ENCODE measurements at places on chromosomes 7 and 10.

DNA sequence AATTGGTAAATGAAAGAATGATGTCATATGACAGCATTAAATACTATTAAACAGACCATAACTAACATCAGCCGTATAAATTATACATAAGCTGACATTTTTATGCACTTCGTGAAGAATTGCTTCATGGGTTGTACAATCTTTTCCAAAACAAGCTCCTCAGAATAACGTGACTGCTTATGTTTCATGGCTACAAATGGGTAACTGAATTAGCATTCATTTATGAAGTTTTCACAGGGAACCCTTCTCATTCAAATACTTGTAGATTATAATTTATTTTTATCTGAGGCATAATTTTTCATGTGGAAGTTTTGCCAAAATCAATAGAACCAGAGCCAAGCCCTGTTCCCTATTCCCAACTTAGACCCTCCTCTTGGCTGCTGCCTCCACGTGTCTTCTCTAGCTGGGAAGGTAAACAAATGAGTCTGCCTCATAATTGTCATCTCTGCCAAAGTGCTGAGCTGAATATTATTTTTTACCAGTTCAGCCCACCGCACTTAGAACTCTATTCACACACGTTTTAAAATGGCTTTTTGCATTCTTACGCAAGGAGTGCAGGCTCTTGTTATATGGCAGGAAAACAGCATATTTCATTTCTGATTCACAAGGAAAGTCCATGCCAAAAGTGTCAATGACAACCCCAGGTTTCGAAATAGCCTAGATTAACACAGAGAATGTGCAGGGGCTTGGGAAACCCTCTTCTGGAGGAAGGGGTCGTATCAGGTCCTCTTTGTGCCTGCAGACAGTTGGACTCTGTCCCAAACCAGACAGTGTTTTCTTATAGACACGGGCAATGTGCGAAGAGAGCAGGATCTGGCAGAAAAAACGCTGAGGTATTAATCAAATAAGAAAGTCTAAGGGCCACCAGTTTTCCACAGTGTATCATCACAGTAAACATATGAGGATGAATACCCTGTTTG, 370.7 kb upstream of the MGMT start:
- no peak for DNase-seq

DNA sequence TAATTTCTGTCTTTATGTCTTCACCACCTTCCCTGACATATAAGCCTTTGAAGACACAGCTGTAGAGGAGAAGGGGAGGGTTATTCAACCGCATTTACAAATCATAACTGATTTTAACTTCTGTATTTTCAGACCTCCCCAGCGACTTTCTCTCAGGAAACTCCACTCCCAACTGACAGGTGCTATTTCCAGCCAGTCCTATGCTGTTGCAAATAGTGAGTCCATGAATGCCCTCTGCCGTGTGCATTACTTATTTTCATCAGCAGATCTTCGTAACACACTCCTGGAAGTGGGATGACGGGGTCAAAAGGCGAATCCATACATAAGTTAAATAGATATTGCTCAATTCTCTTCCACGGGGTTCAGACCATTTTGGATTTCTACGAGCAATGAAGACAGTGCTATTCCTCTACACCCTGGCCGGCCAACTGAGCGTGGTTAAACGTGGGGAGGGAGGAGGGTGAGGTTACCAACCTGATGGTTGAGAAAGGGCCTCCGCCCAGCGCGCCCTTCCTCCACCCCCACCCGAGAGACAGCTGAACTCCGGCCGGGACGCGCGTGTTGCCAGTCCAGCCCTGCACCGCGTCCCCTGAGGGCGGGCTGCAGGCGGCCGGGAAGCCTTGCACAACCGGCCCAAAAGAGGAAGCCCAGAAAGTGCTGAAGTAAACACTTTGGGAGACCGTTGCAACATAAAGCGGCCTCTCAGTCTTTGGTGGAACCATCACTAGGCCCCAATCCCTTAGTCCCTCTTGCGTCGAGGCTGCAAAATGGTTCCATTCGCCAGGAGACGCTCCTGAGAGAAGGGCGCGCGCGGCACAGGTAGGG, at the start of gene APBB1IP:
TSS of gene APBB1IP (plus strand) at position 705 of the 825 bp plus-strand sequence. CDS start 53,986 bp downstream, outside the sequence.
- peak; percentile 46 for DNase-seq

- DNase-seq, result no peak
Observed at GRCh38 chr10:56844978-56845529, 484.0 kb upstream of the ZWINT start.

DNA sequence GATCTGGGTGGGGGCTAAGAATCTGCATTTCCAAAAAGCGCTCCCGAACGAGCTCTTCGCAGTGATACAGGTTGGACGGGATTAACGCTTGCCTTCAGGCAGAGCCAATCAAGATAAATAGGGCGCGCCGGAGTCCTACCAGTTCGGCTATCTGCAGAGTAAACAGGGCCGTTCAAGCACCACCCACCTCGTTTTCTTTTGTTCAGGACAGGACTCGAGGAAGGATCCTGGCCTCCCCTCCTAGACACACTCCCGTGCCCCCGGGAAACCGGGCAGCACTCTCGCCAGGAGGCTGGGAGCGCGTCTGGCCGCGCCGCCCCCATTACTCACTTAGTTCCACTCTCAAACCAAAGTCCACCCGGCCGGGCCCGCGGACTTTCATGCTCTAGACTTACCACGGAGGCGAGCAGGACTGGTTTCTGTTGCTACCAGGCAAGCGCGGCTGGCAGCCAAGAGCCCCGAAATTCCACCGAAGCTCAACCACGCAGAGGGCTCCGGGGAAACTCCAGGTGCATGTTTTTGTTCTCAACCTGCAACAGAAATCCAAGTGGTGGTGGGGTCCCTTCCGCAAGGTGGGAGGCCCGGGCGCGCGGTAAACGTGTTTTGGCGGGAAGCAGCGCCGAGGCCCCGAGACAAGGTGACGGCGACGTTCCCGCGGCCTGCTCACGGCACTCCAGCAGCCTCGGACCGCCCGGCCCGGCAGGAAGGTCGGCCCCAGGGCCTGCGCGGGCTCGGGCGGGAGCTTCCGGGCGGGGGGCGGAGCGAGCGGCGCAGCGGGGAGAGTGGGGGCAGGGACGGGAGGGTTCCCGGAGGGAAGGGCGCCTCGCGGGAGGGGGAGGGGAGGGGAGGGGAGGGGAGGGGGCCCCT, 12.7 kb downstream of the HNRNPF start:
- DNase-seq, result peak; percentile 74

GRCh38 chr7:148045521-148045920, 545.0 kb upstream of the C7orf33 start:
- DNase-seq, result no peak

DNA sequence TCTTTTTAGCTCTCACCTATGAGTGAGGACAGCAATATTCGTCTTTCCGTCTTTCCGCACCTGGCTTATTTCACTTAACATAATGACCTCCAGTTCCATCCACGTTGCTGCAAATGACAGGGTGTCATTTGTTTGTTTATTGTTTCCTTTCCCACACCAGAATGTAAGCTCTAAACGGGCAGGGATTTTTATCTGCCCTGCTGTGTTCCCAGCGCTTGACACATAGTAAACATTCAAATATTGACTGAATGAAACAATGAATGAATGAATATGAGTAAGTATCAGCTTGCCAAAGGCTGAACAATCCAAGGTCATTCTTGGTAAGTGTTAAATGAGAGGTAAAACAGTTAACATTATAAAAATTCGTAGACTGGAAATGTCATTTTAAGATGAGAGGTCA, 12.8 kb downstream of the SH3PXD2A start:
- no peak for DNase-seq

- DNase-seq, result no peak
Observed at GRCh38 chr7:55464422-55464821, 99.3 kb downstream of the LANCL2 start.

DNA sequence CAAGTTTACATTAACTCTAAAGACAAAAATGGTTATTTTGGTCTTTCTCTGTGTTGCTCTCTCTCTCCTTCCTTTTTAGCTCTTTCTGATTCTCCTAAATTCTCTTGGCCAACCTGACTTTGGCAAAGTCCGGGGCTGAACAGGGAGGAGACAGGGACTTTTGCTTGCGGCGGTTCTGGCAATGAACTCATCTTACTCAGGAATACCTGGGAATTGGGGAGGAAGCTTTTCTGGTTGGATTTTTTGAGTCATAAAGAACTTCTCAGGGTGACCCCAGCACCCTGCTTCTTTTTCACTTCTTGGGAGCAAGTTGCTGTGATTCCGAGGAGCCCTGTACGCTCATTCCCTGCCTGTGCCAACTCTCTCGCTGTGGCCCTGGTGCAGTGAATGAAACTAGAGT, 16.0 kb downstream of the GATA3 start:
- no peak for DNase-seq

DNA sequence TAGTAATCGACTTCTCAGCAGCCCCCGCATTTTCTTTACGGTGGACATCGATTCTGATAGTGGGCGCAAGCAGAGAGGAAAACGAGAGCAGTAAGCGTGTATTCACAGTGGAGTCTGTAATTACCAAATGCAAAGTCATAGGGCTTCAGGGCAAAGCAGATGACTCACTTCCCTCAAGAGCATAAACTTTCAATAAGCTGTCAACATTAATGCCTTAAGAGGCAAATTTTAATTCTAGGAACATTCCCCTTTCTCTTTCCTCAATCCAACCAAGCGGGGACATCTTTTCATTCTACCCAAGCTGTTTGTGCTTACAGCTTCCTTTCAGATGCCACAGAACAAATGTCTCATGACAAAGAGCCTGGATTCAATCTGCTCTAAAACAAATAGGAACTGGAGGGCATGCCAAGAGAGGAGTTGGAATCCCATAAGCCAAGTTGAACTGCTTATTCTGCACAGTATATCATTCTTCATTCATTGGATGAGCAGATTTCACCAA, 48.6 kb downstream of the MALSU1 start:
- DNase-seq, result no peak

DNA sequence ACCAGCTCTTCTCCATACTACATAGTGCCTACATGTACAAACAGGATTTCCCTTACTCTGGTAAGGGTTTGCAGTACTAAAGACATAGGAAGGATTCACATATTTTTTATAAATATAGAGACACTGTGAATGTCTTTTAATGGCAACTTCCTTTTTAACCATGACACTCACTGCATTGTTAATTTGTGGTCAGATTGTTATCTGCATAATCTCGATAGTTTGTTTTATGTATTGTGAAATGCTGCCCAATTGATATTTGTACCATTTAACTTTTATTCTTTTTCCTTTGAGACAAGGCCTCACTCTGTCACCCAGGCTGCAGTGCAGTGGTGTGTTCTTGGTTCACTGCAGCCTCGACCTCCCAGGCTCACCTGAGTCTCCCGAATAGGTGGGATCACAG, 39.7 kb downstream of the SP8 start:
- DNase-seq, result no peak

DNA sequence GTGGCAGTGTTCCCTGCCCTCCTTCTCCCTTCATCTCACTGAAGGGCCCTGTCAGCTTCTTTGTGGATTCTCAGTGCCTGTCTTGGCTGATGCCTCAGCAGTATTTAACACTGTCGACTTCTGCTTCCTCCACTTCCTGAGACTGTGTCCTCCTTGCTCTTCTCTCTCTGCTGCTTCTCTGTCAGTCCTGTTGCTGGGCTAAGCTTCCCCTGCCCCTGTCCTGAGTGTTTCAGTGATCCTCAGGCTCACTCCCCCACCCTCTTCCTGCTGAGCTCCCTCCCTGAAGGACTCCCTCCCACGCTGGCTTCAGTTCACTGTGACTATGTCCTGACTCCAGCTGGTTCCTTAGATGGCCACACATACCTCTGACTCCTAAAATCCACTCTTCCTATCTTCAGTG, 64.9 kb downstream of the CREM start:
- DNase-seq, result peak; percentile 31

DNA sequence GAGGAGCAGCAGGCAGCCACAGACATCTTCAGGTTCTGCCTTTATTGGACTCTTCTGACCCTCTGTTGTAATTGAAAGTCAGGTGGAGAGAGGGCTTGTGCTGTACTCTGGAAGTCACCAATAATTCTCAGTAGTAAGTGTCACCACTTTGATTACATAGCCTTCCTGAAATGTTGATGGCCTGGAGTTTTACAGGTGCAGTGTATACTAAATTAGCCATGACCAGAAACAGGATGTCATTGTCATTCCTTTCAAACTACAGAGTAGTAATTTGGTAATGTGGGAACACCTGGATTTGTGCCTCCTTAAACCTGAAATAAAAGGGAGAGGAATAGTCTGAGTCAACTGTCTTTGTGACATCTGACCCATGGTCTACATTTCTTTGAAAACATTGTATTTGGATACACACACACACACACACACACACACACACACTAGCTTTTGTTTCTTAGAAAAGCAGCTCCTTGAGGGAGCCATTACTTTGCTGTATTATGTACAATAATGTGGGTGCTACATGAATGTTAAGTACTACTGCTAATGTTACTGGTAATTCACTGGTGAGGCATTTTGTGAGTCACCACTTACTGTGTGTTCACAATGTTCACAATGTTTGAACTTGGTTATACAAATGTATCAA, 19.6 kb downstream of the ARL4A start:
- no peak for DNase-seq

DNA sequence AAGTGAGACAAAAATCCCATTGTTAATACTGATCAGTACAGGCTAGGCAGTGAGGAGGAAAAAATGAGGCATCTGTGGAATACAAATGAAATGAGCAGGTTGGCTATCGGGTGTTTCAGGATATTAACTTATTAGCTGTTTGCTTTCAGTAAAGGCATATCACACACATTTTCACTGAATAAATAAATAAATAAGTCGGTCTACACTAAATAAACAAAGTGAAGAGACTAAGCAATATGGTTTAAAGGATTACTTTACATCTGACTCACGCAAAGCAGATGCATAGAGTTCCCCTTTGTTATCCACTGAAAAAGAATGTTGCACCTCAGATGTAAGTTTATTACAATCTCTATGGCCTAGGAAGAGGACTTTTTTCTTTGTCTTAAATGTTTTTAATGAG, 6.3 kb upstream of the SEMA3A start:
- DNase-seq, result no peak

DNA sequence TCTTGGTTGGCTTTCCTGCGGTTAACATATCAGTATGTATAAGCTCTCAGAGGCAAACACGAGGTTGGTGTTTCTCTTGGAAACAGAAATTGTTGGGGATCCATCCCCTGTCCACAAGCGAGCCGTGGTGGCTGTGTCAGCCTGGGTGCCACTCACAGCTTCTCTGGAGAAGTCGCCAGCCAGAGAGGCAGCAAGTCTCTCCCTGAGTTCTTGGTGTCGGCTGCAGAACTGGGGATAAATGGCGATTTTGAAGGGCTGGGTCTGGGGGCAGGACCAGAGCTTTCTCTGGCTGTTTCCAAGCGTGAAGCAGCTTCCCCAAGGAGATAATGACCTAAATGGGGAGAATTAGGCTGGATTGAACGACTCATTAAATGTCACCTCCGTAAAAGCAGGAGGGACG, 335.3 kb downstream of the GLRX3 start:
- DNase-seq, result no peak

GRCh38 chr7:10521306-10521705, 452.4 kb upstream of the PHF14 start:
- DNase-seq, result no peak
